Gastrocnemius medialis (tissue), 4 donors: ENCODE measurements at places on chromosomes 3 and 15.

- no peak for DNase-seq
Observed at GRCh38 chr3:13245615-13245978, 172.4 kb upstream of the IQSEC1 start.

GRCh38 chr15:89101302-89102193 is 13.3 kb downstream of the ABHD2 start:
- peak; percentile 92 for DNase-seq

GRCh38 chr3:98657457-98657856 is 64.0 kb upstream of the CPOX start:
- DNase-seq, result no peak

GRCh38 chr15:99315636-99316035 is 64.4 kb downstream of the LRRC28 start:
- DNase-seq, result no peak

DNA sequence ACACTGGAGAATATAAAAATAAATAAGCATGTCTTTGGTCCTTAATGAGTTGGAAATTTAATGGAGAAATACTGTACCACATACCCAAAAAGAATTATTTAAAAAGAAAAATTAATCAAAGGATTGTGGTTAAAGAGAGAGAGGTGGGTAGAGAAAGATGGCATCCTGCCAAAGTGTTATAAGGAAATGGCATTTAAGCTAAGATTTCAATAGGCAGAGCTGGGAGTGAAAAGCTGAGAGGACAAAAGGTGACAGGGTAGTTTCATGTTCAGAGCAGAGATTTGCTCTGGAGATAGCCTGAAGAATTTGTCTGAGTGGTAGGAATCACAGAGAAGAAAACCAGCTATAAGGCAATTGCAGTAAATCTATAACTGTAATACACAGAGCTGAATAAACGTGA is 181.0 kb downstream of the SI start:
- no peak for DNase-seq

GRCh38 chr3:13274125-13274524 is 146.0 kb downstream of the NUP210 start:
- DNase-seq, result no peak

DNA sequence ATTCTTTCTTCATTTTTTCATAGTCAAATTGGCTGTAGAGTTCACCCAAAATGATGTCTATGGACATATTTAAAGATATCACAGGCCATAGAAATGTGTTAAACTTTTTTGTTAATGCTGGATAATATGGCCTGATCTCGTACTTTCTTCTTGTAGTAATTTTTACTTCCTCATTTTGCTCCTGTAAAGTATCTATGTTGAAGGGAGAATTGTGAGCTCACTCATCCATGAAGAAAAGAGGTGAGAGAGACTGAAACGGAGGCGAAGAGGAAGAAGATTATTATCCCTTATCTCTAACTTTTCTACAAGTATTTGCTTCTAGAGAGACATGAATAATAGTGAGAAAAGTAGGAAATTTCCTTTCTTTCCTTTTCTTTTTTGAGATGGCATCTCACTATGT is 613.8 kb upstream of the TBL1XR1 start:
- no peak for DNase-seq

DNA sequence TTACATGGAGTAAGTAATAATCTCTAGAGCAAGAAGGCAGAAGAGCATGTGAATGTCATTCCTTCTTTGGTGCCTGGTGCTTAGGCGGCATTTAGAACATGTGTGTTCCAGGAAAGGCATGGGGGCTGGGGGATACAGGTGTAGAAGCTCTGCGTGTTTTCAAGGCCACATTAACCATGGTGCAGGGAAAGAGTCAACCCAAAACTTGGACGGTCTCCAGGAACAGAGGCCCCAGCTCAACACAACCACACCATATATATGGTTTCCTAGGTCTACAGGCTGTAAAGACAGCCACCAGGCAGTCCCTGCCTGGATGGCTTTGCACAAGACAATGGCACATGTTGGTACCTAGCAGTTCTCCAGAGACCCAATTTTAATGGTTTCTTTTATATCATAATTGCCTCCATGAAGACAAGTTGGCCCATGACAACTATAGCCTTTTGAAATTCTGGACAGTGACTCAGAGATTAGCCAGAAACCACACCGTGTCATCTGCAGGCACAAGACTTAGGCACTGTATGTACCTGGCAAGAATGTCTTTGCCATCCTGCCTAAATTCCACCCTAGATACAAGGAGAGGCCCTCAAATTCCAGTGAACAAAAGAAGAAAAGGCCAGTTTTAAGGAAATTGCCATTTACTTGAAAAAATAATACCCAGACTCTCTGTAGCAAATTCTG is 25.0 kb upstream of the DGKG start:
- no peak for DNase-seq

DNA sequence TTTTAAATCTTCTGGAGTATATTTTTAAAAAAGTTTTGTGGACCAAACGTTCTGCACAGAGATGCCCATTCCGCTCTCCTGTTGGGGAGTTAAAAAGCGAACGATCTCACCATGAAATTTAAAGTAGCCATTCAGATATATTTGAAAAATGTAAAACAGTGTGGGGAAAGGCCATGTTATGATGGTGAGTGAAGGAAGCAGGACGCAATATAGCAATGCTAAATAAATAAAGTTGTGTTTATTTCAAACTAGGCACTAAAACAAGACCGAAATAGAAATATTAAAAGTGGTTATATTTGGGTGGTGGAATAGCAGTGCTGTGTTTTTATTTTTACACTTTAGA is 327 bp upstream of the CCDC13 start:
- DNase-seq, result no peak

GRCh38 chr3:115513416-115513800 is 109.9 kb upstream of the GAP43 start:
- DNase-seq, result no peak

DNA sequence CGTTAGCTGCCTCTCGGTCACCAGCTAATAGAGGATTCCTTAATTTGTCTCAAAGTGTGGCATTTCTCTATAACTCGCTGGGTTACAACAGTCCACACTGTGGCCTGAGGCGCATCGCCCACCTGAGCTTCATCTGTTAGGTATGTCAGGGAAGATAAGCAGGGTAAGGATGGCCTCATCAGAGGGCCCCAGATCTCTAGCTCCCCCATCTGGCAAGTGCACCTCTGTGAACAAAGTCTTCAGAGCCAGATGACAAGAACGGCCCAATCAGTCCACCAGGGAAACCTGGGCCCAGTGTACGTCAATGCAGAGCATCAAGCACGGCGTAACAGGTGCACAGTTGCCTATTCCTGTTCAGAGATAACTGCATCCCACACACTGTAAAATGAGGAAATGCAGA is 23.2 kb downstream of the FRG2C start:
- no peak for DNase-seq
